T-cell (primary cell): ENCODE measurements at places on chromosomes 2 and 18. TPM values are rescaled to one million over a fixed set of nuclear protein-coding genes. Genes with fewer than 3 reads are reported as not detected.

DNA sequence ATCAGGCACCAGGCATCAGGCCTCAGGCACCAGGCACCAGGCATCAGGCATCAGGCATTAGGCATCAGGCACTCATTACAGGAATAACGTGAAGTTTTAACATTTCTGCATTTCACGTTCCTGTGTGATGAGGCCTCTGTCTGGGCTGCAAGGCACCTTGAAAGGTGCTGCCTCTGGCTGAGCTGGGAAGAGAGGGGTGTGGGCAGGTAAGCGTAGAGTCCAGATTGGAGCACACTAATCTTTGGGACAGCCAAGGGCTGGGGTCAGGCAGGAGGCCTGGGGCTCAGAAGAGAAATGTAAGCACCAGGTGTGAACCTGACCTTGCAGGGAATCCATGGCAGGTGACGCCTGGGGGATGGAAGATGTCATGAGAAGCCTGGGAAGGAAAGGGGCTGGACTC lies 25.3 kb upstream of the SNTG2 start:
- no peak for DNase-seq

GRCh38 chr2:215161301-215161829 lies 22.9 kb upstream of the ABCA12 start:
- no peak for DNase-seq

DNA sequence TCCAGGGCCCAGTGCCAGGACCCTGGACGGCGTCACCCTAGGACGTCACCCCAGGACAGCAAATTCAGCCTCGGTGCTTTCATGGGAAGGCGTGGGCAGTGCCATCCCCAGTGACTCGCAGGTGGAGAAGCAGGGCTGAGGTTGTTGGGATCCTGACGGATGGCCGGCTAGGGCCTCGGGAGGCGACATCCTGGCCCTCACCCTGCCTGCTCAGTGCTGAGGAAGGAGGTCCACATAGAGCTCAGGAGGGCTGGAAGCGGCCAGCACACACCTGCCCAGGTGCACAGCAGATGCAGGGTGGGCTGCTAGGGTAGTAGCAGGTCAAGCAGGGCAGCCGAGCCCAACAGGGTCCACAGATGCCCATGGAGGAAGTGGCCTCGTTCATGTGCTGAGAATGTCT lies 482.0 kb upstream of the SALL3 start:
- no peak for DNase-seq

GRCh38 chr2:27296481-27296880 lies 11.8 kb downstream of the UCN start:
- DNase-seq: no peak

DNA sequence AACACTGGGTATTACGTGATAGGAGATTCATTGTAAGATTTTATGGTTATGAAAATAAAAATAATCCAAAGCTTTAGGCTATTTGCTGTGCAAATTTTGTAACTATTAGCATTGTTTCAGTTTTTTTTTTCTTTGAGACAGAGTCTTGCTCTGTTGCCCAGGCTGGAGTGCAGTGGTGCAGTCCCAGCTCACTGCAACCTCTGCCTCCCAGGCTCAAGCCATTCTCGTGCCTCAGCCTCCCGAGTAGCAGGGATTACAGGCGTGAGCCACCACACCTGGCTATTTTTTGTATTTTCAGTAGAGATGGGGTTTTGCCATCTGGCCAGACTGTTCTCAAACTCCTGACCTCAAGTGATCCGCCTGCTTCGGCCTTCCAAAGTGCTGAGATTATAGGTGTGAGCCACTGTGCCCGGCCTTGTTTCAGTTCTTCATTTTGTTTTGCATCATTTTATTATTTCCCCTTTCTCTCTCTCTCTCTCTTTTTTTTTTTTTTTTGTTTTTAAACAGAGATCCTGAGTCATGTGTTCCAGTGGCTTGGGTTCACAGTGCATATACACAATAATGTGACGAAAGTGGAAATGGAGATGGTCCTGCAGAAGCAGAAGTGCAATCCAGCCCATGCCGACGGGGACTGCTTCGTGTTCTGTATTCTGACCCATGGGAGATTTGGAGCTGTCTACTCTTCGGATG lies 25.8 kb downstream of the CASP10 start:
- no peak for DNase-seq

- peak; percentile 45 for DNase-seq
Observed at GRCh38 chr2:157777427-157777826, 98.7 kb downstream of the ACVR1 start.

DNA sequence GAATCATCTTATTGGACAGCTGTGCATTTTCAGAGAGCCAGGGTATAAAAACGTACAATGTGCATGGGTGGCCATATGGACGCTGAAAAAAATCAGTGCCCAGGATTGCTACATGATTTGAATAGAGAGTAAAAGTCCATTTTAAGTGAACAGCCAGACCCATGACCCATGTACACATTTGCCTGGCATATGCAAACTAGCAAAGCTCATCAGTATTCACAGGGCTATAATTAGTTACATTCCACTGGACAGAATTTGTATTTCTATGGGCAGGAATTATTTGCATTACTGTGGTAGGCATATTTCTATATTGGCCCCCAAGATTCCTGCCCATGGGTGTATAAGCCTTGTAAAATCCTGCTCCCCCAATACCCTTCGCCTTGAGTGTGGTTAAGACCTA lies 78.8 kb downstream of the PTH2R start:
- DNase-seq: no peak

DNA sequence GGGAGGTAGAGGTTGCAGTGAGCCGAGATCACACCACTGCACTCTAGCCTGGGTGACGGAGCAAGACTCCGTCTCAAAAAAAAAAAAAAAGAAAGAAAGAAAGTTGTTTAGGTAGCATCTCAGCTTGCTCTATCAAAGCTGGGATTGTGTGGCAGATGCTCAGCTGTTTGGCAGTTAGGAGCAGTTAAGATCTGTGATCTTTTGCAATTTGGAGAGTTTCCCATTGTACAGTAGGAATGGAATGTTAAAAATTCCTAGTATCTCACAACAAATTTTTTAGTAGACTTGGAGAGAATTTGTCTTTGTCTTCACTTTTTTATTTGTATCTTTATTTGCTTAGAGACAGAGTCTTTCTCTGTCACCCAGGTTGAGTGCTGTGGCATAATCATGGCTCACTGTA lies 122.9 kb upstream of the UNC80 start:
- DNase-seq: no peak

- no peak for DNase-seq
Observed at GRCh38 chr2:23399674-23400261, 14.8 kb downstream of the KLHL29 start.

DNA sequence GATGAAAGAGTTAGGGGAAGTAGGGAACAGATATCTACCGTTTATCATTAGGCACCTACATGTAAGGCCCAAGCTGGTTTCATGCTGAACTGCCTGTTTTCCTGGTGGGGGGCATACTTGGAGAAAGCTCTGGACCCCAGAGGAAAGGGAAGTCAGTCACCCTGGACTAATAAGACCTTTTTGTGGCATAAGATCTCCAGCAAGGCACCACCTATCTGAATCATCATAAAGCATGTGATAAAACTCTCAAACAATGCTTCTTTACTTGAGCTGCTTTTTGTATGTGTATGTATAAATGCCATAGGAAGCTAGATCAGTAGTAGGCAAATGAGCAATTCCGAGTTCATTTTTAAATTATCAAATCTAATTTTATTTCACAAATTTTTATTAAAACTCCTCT lies 104.8 kb downstream of the TANC1 start:
- no peak for DNase-seq

CPLX4 gene
- total RNA-seq: not detected

GPC1 gene
- 2.6 TPM for total RNA-seq

ACVR1C gene
- 5.6 TPM for total RNA-seq
